ENCODE measurements at places on chromosomes 2 and 18.

DNA sequence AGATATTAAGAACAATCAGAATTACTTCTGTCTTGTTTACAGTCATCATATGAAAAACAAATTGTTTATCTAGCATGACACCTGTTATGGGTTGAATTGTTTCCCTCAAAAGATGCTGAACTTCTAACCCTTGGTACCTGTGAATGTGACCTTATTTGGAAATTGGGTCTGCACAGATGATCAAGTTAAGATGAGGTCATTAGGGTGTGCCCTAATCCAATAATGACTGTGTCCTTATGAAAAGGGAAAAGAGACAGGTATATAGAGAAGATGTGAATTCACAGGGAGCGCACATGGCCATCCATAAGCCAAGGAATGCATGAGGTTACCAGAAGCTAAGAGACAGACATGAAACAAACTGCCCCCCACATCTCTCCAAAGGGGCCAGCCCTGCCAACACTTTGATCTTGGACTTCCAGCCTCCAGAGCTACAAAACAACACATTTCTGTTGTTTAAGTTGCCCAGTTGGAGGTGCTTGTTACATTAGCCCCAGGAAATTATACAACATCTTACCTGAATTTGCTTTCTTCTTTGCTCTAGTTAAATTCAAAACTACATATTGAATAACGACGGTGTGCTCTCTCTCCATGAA, 2.3 kb upstream of the HPCAL1 start:
- DNase-seq = no peak

DNA sequence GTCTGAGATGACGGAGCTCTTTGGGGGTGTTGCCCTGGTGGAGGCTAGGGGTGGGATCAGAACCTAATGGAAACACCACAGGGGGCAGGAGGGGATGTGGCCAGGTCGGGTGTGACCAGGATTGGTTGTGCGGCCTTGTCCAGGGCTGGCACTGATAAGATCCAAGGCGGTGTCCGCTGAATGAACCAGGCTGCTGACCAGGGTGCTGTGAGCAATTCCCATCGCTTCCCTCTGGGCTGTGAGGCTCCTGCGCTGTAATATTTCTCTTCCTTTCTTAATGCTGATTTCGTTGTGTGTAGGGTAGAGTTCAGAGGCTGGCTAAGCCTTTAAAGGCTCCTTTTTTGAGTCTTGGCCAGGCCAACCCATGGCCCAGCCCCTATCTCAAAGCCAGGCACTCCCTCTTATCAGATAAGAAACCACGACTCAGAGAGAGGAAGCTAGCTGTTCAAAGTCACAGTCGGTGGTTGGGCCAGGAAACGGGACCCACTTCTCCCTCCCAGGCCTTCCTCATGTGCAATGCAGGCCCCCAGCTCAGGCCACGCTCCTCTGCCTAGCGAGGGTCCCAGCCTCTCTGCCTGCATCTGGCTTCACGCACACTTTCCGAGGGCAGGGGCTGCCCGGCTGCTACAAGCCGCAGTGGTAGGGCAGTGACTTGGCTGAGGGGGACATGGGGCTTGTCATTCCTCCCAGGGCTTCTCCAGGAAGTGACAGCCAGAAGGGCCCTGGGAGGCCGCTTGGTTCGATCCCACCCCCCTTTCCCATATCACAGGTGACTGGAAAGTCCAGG, 26.0 kb upstream of the FOSL2 start:
- no peak for DNase-seq

GRCh38 chr2:124973396-124973795, 948.3 kb downstream of the CNTNAP5 start:
- no peak for DNase-seq

DNA sequence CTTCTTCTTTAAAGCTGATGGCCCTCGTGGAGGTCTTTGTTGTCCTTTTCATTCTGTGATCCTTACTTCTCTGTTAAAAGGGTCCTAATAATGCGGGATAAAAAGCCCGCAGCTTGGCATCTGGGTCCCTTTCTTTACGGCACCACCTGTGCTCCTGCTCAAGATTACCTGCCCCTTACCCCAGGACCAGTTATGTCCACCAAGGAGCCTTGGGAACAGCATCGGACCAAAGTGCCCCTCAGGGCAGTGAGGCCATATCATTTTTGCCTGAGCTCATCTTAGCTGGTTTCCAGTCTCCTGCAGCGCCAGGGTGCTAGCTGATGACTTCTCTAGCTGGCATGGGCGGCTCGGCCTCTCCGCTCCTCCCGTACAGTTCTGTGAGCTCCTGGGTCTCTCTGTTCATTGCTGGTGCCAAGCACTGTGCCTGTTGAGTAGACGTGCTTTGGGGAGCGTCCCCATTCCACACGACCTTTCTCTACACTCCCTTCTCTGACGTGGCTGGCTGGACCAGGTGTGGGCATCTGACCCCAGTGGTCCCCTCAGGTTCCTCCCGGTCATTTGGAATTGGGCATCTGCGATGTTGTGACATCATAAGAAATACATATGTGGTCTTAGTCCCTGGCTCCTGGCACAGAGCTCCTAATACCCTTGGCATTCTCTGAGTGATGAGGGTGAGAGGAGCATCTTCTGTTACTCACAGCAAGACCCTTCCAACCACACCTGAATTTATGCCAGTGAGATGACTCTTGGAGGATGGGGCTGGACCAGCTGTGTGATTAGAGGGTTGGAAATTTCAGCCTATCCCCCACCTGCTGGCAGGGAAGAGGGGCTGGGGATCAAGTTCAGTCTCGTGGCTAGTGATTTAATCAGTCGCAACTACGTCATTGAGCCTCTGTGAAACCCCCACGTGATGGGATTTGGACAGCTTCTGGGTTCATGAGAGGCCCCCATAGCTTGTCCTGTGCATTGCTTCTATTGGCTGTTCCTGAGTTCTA, 134.2 kb upstream of the HS6ST1 start:
- DNase-seq = no peak

DNA sequence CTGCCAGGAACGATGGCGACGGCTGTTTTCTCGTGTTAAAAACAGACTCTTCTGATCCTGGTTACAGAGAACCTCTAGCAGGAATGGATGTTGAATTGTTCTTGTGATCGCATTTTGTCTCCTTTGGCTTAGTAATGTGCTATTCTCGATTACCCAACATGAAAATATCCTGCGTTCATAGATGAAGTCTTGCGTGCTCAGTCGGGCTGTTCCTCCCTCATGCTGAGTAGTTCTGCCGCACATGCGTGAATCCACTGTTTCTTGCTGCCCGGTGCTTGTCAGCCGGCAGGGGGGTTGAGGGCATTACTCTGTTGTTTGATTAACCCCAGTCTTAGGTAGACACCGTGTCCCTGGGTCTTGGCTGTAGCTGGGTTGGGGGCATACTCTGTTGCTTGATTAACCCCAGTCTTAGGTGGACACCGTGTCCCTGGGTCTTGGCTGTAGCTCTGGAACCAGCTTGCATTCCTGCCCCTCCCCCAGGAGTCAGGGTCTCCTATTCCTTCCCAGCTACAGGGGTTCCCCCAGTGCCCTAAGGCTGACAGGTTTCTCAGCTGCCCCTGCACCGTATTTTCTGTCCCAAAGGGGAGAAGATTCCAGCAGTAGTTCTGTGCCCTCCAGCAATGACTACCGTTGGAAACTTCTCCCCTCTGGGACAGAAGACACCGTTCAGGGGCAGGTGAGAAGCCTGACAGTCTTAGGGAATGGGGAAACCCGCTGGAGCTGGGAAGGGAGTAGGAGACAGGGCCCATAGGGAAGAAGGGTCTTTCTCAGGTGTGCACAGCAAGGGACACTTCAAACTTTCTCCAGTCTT, 22.1 kb upstream of the ASB1 start:
- no peak for DNase-seq

DNA sequence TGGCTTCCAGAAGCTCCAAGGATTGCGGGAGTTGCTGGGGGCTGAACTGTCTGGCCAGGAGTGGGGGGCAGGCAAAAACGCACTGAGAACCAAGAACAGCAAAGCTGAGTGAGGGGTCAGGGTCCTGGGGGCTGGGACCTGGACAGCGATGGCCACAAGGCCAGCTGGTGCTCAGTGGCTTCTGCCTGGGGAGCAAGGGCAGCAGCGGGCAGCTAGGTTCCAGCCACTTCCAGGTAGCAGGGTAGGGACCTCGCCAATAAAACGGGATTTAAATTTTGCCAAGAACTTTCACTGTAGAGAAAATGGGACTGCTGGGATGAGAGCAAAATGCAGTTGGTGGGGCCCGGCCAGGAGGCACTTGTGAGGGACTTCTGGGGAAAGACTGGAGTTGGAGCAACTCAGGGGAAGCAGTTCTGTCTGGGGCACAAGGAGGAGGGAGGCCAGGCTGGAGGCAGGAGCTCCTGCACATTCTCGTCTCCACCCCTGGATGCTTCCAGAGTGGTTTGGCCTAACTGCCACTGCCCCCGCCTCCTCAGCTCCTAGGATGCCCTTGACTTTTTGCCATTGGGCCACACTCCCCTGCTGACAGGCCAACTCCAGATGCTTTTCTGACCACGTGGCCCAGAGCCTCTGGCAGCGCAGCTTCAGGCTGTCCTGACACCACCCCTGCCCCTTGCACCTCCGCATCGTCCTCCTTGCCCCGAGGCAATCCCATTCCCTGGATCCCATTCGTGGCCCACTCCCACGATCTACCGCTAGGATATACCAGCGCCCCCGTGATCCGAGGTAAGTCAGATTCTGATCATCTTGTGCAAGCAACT, 5.5 kb upstream of the CCDC74A start:
- DNase-seq = no peak

- DNase-seq = no peak
Measured at GRCh38 chr2:27080140-27080469, 1.7 kb downstream of the EMILIN1 start.

DNA sequence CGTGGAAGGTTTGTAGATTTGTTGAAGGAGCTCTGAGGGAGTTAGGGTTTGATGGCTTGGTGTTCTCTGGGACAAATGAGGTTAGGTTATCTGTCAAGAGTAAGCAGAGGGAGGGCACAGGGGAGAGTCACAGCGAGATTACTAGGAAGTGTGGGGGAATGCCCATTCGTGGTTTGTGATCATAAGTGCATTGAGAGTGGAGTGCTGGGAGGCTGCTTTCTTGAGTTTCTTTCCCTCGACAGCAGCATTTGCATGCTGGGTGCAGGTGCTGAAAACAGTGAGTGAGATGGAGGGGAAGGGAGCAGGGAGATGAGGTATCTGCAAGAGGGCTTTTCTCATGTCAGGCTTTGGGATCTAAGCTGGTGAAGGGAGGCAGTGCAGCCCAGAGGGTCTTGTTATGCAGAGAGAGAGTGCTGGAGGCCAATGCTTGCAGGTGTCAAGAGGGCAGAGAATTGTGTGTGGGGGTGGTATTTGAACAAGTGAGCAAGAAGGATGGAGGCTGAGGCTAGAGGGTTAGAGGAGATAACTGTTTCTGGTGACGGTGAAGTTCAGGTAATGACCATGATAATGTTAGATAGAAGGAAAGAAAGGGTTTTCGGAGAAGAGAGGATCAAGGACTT, 8.8 kb downstream of the RALB start:
- DNase-seq = peak; percentile 56

DNA sequence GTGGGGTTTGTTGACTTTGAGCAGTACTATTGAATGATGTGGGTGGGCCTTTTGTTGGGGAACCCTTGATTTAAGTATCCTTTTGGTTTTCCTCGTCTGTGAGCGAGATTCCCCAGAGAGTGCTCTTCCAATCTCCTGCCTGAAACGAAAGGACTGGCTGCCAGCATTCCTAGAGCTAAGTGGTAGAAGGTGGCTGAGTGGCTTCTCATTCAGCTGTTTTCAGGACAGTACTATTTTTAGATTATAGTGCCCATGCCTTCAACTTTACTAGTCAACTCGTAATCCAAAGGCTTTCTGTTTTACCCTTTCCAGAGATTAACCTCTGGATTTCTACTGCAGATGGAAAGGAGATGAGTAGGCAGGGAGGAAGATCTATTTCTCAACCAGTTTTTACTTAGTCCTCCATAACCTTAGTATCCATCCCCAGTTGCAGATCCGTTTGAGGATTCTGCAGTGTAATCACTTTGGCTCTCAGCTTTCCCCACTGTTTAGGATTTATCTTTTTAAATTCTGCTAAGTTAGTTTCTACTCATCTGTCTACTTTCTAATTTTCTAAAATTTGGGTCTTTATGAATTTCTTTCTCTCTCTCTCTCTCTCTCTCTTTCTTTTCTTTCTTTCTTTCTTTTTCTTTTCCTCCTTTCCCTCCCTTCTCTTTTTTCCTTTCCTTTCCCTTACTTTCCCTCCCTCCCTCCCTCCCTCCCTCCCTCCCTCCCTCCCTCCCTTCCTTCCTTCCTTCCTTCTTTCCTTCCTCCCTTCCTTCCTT, 9.2 kb downstream of the SLC4A1AP start:
- no peak for DNase-seq

- DNase-seq = no peak
Measured at GRCh38 chr2:46131-46470, 204 bp downstream of the FAM110C start.

- no peak for DNase-seq
Measured at GRCh38 chr18:42164556-42164955, 209.5 kb downstream of the PIK3C3 start.

DNA sequence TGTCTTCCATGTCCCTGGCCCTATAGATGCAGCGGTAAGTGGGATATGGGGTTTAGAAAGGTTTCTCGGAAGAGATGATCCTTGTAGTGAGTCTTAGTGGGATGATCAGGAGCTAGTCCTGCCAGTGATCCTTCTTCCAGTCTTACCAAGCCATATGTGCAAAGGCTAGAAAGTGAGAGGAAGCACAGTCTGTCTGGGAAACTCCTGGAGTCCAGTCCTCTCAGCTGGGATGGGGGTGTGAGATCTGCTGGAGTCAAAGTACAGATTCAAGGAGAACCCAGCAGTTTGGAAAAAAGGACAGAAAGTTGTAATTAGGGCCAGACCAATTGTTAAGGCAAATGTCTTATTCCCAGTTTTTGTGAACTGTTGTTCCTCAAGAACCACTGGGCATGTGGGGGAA, 83.3 kb downstream of the LIMS1 start:
- DNase-seq = no peak

- DNase-seq = no peak
Measured at GRCh38 chr2:190545555-190546385, 11.2 kb upstream of the NEMP2 start.

DNA sequence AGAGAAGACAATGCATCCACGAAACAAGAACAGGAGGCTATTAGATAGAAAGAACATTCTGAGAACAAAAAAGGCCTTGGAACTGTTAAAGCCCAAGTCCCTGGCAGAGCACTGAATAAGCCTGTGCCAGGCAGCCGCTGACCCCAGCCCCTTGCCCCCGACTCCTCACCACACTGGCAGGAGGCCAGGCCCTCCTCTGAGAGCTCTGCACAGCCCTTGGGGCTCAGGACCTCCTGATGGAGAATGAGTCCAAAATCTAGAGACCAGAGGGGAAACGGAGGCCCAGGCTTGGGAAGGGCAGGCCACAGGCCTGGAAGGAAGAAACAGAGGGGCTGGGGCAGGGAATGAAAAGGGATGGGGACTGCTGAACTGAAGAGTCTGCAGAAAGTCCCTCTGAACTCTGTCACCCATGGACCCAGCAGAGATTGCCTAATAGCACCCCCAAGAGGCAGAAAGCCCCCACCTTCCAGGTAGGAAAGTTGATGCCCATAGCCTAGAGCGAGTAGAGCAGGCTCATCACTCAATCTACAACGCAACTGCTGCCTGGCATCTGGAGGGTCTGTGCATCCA, 18.3 kb upstream of the TNS1 start:
- no peak for DNase-seq

- no peak for DNase-seq
Measured at GRCh38 chr2:121903037-121903689, 147.7 kb downstream of the TSN start.
